ENCODE measurements at places on chromosomes 13 and 19.

GRCh38 chr13:66519259-66519658, 710.9 kb downstream of the PCDH9 start:
- no peak for DNase-seq

GRCh38 chr19:39846678-39847486, 703 bp upstream of the FBL start:
- no peak for DNase-seq

GRCh38 chr13:103130681-103131210, 64.5 kb upstream of the SLC10A2 start:
- DNase-seq: no peak

DNA sequence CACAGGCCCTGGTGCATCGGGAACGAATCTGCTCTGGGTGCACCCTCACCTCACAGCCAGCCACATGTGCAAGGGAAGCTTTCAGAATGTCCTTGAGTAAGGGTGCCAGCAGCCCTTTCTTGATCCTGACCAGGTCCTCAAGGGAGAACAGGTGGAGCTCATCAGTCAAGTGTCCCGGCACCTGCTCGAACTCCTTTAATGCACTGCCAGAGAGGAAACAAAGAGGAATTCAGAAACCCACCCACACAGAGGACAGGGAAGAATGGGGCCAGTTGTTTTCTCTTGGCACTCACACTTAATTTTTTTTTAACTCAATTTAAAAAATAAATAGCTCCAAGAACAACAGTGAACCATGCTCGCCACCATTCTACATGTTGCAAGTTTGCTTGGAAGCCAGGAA, 41.7 kb downstream of the RUBCNL start:
- no peak for DNase-seq

DNA sequence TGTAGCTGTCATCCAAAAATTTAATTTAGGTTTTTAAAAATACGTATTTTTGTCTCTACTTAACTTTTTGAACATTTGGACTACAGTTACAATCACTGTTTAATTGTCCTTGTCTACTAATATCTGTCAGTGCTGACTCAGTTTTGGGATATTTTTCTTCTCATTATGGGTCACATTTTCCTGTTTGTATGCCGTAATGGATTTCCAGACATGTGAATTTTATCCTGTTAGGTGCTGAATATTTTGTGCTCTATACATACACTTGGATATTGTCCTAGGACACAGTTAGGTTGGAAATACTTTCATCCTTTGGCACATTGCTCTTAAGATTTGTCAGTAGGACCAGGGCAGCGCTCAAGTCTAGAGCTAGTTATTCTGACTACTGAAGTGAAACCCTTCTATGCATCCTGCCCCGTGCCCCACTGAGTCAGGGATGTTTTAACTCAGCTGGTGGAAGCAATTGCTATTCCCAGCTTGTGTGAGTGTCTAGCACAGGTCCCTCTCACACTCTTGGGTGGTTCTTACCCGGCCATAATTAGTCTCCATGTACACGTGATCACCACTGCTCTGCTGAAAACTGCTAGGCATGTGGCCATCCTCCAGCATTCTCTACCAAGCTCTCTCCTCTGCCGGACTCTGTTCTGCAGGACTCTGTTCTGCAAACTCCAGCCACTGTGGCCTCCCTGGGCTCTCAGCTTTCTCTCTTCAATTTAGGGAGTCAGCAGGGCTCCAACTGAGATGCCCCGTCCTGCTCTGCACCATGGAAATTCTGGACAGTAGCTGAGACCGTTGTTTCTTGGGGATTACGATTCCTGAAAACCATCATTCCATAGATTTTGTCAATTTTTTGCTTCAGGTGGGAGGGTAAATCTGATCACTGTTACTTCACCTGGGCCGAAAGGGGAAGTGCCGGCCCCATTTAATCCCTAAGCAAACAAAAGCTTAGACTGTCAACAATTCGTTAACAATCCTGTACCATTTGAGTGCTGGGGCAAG, 11.1 kb downstream of the PROZ start:
- no peak for DNase-seq

- DNase-seq: no peak
Observed at GRCh38 chr13:44899967-44900366, 89.3 kb downstream of the NUFIP1 start.
